ENCODE measurements at places on chromosomes 6 and 20. TPM values are rescaled to one million over a fixed set of nuclear protein-coding genes. Genes with fewer than 3 reads are reported as not detected.

COL9A3 gene
- 0.55 TPM for total RNA-seq

DEFB129 gene
- total RNA-seq: not detected

ADGRG6 gene
- total RNA-seq: 177 TPM

TRIM40 gene
- total RNA-seq: 0.20 TPM

DACT2 gene
- total RNA-seq: 2.6 TPM

SIRPD gene
- 0.86 TPM for total RNA-seq

IL17F gene
- total RNA-seq: not detected

DEF6 gene
- total RNA-seq: 11.2 TPM

DNA sequence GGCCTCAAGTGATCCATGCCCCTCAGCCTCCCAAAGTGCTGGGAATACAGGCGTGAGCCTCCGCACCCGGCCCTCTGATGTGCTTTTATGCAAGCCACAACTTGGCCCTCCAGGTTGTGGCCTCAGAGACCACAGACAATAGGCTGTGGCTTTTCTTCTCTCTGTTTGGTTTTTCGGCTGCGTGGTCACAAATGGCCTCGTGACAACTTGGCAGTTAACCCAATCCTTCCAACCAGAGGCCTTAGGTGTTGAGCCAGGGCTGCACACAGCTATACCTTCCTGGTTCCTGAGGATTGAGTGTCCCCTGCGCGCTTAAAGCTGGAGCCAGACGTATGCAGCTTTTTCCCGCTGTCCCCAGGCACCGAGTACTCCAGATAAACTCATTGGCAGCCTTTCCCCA lies 6.3 kb upstream of the TGM3 start:
- DNase-seq: no peak
- H3K36me3 ChIP-seq: no peaks in the 10 kb centered on the region
- H3K4me3 ChIP-seq: no peak overlapping the region

DNA sequence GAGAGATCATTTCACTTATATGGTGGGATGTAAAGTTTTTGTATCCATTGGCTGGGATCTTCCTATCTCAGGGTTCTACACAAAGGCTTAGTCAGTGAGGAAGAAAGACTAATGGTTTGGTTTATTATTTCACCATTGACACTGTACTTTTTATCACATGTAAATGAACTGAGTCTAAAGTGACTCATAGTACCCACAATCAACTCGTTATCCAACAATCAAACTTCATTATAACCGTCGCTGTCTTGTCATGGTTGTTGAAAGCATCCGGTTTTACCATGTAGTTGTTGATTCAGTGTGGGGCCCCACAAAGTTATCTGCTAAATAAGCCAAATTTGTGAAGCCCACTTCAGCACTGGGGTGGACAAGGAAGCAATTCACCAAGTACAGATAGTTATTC lies 55.8 kb upstream of the MTRF1L start:
- H3K27ac ChIP-seq: no peak overlapping the region
- H3K4me3 ChIP-seq: no peak overlapping the region
- H3K4me1 ChIP-seq: no peaks in the 10 kb centered on the region
- no peak for DNase-seq

DNA sequence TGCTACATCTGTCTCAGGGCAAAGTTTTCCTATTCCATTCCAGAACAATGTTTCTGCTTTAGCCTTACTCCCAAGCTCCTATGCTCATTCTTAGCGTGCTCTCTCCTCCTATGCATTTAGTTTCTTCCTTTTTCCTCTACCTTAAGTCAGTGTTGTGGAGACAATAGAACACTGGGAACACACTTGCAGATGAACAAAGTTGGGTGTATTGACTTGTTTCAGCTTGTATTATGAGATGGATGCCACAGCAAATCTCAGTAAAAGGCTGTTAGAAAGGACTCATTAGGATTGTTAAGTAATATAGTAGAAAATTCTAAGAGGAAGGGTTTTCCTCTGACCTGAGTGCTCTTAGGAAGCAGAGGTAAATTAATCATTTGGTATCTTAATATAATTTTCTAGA lies 48.4 kb downstream of the BMP5 start:
- H3K27ac ChIP-seq: no peak overlapping the region
- H3K27me3 ChIP-seq: no peaks in the 10 kb centered on the region
- H3K4me1 ChIP-seq: peaks cover 7% of the 10 kb centered on the region
- no peak for DNase-seq

GRCh38 chr6:157813191-157813590 lies 9.9 kb upstream of the SNX9 start:
- no peaks in the 10 kb centered on the region for H3K27me3 ChIP-seq
- H3K4me3 ChIP-seq: no peak overlapping the region
- H3K27ac ChIP-seq: no peak overlapping the region
- DNase-seq: no peak
- no peaks in the 10 kb centered on the region for H3K4me1 ChIP-seq

- H3K36me3 ChIP-seq: no peaks in the 10 kb centered on the region
- no peak overlapping the region for H3K4me3 ChIP-seq
- DNase-seq: no peak
- no peaks in the 10 kb centered on the region for H3K4me1 ChIP-seq
- H3K27ac ChIP-seq: no peak overlapping the region
These were observed 7.3 kb downstream of the RGS17 start for GRCh38 chr6:153123801-153124200.

GRCh38 chr20:14498772-14499171 lies 161.4 kb upstream of the FLRT3 start:
- no peak overlapping the region for H3K4me3 ChIP-seq
- H3K4me1 ChIP-seq: peaks cover 8% of the 10 kb centered on the region
- peak; percentile 57 for DNase-seq
- no peak overlapping the region for H3K27ac ChIP-seq
- no peaks in the 10 kb centered on the region for H3K36me3 ChIP-seq

DNA sequence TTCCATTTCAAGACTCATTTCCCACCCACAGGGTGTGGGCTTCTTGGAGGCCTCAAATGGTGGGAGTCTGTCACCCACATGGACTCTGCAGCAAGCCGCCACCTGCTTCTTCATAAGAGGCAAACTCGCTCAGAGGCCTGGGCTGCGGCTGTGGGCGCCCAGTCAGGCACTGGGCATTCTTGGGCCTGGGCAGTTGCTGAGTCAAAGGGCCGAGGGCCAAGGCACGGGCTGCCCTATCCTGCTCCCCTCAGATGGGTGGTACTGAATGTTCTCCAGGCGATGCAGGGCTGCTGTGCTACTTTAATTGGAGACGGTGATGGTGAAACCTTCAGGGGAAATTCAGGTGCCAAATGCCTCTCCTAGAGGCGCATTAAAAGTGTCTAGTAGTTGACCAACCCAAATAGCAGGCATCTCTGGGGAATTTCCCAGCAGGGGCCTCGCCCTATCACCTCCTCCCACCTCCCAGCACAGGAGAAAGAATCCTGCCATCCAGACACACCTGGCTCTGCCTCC lies 57.9 kb downstream of the MAFB start:
- H3K27me3 ChIP-seq: no peaks in the 10 kb centered on the region
- H3K4me1 ChIP-seq: no peaks in the 10 kb centered on the region
- no peak overlapping the region for H3K27ac ChIP-seq

DNA sequence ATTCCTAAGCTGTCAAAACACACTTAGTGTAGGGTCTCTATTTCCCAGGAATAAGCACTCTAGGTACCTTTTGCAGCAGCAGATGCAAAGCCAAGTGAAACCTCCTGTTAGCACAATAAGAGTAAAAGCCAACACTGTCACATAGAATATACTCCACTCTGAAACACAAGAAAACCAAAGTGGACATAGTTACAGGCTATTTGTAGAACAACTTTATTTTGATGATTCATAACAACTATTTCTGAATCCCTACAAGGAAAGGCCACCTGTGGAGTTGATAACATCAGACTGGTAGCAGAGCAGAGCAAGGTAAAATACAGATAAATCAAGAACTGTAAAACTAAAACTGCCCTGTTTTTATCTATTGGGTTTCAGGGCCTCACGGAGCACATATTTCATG lies 59.7 kb downstream of the ALDH5A1 start:
- no peak for DNase-seq
- H3K4me1 ChIP-seq: no peaks in the 10 kb centered on the region
- H3K36me3 ChIP-seq: no peaks in the 10 kb centered on the region
- no peaks in the 10 kb centered on the region for H3K27me3 ChIP-seq
- H3K27ac ChIP-seq: no peak overlapping the region
- no peak overlapping the region for H3K4me3 ChIP-seq

DNA sequence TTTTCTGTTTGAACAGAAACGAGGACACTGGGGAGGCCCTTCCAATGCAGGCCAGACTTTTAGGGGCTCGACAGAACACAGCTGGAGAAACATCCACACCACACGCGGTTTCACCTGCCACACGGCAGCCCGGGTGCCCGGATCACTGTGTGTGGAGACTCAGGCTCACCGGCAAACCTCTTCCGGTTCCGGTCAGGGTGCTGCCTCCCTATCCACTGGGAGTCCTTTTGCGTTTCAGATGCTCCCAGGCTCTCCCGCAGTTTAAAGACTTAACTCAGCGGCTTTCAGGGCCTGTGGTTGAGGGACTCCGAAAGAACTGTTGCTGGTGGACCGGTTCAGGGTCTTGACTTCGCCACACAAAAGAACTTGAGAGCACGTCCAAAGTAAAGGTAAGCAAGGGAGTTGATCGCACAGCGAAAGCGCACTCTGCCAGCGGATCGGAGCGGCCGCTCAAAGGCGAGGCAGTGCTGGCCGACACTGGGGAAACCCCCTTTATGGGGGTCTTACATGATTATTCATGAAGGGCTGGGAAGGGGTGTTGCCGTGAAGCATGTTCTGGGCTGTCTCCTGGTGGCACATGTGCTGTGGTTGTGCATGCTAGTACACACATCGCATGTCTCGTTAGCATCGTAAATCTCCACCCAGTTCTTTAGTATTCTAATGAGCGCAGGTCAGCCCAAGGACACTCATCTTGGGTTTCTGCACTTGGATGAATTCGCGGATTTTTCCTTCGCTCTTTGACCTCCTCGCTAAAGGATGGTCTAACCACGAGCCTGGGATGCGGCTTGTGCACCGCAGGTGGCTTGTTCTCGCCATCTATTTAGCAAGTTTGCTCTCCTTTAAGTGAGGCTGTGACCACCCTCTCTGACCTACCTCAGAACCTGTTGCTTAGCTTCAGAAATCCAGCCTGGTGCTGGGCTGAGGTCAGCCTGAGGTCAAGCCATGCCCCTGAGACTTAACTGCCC lies 180.3 kb downstream of the CDH26 start:
- peaks cover 7% of the 10 kb centered on the region for H3K4me1 ChIP-seq
- H3K27me3 ChIP-seq: no peaks in the 10 kb centered on the region
- H3K36me3 ChIP-seq: no peaks in the 10 kb centered on the region
- H3K4me3 ChIP-seq: no peak overlapping the region

GRCh38 chr6:156957931-156958547 lies 180.9 kb downstream of the ARID1B start:
- H3K4me3 ChIP-seq: no peak overlapping the region
- DNase-seq: no peak
- peaks cover 9% of the 10 kb centered on the region for H3K4me1 ChIP-seq
- no peaks in the 10 kb centered on the region for H3K36me3 ChIP-seq

DNA sequence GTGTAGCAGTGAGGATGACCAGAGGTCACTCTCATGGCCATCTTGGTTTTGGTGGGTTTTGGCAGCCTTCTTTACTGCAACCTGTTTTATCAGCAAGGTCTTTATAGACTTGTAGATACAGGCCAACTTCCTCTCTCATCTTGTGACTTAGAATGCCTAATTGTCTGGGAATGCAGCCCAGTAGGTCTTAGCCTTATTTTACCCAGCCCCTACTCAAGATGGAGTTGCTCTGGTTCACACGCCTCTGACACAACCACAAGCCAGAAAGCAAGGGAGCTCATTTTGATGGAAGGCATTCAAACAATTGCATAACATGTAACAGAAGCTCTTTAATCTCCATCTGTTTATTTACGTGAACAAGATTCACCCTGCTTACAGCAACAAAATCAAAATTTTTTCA lies 492.0 kb upstream of the SULF2 start:
- no peak overlapping the region for H3K27ac ChIP-seq
- no peaks in the 10 kb centered on the region for H3K27me3 ChIP-seq

DNA sequence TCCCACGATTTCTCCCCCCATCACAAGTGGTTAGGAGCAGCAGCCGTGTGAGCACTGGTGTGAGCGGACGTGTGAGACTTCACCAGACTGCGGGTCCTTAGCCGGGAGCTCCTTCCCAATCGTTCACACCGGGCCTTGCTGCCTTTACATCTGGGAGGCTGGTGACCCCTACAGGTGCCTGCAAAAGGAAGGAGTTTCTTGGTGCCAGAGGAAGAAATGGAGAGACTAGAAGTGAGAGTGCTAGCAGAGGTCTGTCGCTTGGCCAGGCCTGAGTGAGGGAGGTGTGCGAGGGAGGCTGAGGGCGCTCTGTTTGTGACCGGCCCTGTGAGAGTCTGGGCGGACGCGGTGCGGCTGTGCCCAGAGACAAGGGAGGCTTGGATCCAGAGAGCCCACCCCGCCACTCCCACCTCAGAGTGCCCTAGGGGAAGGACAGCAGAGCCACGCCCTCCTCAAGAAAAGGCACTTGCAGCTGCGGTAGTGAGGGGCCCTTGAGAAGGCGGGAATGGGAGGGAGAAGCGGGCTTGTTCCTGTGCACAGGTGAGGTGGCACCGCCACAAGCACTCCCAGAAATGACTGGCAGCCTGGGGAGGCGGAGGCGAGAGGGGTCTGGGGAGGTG lies 10.0 kb upstream of the ARMC2 start:
- peaks cover 3% of the 10 kb centered on the region for H3K4me1 ChIP-seq
- H3K4me3 ChIP-seq: no peak overlapping the region
- H3K27ac ChIP-seq: no peak overlapping the region
- H3K27me3 ChIP-seq: no peaks in the 10 kb centered on the region

DNA sequence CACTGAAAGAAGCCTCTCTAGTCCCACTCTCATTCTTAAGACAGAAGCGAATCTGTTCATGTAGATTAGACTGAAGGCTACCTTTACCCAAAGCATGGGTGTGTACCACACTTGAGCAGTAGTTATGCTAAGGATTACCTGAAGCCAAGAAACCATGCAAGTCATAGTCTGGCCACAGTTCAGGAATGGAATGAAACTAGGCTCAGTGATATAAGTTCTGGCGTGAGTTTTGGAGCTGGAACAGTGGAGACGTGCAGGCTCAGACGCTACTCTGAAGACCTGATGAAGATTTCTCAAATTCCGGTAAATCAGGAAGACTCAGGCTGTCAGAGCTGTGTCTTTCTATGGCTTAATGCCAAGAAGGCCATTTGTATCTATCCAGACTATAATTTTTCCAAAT lies 219.9 kb downstream of the HDGFL1 start:
- no peak overlapping the region for H3K4me3 ChIP-seq
- no peak for DNase-seq
- no peaks in the 10 kb centered on the region for H3K27me3 ChIP-seq
- no peaks in the 10 kb centered on the region for H3K36me3 ChIP-seq

- no peak overlapping the region for H3K4me3 ChIP-seq
- H3K27ac ChIP-seq: no peak overlapping the region
- no peaks in the 10 kb centered on the region for H3K27me3 ChIP-seq
- H3K4me1 ChIP-seq: no peaks in the 10 kb centered on the region
These were observed 16.2 kb upstream of the TREM1 start for GRCh38 chr6:41302638-41303037.

GRCh38 chr6:154703124-154703523 lies 30.1 kb upstream of the SCAF8 start:
- H3K27me3 ChIP-seq: no peaks in the 10 kb centered on the region
- no peak overlapping the region for H3K27ac ChIP-seq
- no peak for DNase-seq
- H3K4me1 ChIP-seq: no peaks in the 10 kb centered on the region
- H3K36me3 ChIP-seq: no peaks in the 10 kb centered on the region

All from lung (tissue), 17 donors.